NK-92 treated with Interleukin-12 subunit alpha and Interleukin-12 subunit beta, amount 100 ng/mL, for 24 hours (cell line): ENCODE measurements at places on chromosomes 12 and 14.

- no peak for DNase-seq
These were observed 8.7 kb downstream of the CLIP1 start for GRCh38 chr12:122413516-122414404.

GRCh38 chr14:83867566-83868225, 1662.2 kb upstream of the FLRT2 start:
- no peak for DNase-seq

DNA sequence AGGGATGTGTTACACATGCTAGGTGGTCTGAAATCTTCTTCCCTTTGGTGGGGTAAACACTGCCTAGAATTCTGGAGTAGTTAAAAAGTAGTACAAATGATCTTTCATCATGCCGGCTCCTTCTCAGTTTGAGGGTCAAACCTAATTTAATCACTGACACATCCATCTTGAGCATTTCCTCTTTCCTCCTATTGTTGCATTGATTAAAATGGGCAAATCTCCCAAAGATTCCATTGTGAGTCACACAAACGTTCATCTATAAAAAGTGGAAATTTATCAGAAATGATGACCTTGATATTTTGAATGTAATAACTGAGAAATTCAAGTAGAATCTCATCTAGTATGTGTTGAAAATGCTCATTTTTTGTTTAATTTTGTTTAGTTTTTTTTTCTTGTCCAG, 996.0 kb downstream of the NRXN3 start:
- no peak for DNase-seq

DNA sequence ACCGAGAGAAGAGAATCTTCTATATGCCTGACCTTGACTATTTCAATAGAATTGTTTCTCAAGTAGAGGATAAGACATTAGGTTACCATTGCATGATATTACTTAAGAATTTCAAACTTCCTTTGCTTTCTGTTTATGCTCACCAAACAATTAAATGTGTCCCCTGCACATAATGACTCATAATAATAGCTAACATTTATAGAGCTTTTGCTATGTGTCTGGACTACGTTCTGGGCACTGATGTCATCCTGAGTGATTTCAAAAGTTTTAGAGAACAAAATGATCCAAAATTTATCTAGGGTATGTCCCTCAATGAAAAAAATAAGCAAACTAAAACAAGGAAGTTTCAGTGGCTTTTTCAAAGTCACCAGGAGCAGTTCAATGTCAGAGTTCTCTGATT, 38.8 kb downstream of the SLC15A5 start:
- no peak for DNase-seq

DNA sequence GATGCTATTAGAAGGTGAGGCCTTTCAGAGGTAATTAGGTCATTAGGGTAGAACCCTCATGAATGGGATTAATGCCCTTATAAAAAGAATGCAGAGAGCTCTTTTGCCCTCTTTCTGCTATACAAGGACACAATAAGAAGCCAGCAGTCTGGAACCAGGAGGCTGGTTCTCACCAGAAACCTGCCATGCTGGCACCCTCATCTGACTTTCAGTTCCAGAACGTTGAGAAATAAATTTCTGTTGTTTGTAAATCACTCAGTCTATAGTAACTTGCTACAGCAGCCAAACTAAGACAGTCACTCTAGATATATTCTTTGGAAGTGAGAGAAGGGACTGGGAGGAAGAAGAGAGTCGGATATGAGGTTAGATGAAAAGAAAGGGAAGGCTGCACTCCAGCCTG, 125.0 kb upstream of the MYF6 start:
- DNase-seq, result no peak

DNA sequence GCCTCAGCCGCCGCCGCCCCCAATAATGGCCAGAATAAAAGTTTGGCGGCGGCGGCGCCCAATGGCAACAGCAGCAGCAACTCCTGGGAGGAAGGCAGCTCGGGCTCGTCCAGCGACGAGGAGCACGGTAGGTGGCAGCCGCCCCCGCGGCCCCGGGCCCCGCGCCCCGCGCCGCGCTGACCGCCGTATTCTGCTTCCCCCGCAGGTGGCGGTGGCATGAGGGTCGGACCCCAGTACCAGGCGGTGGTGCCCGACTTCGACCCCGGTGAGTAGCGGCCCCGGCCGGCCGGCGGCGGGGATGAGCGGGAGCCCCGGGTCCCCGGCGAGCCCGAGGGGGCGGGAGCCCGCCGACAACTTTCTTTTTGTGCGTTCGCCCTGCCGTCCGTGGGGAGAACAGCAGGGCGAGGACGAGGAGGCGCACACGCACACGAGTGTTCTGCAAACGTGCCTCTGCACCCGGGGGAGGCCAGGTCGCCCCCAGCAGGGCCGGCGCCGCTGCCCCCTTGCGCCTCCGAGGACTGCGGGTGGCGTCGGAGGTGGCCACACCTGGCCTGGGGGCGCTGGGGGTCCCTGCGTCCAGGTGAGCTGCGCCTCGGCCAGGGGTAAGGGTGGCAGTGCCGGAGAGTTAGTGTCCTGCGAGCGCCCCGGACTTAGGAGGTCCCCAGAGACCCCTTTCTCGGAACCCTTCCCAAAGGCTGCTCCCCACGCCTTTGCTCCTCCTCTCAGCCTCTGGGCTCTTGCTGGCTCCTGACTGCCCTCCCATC, 794 bp downstream of the RCOR1 start:
- peak; percentile 30 for DNase-seq

DNA sequence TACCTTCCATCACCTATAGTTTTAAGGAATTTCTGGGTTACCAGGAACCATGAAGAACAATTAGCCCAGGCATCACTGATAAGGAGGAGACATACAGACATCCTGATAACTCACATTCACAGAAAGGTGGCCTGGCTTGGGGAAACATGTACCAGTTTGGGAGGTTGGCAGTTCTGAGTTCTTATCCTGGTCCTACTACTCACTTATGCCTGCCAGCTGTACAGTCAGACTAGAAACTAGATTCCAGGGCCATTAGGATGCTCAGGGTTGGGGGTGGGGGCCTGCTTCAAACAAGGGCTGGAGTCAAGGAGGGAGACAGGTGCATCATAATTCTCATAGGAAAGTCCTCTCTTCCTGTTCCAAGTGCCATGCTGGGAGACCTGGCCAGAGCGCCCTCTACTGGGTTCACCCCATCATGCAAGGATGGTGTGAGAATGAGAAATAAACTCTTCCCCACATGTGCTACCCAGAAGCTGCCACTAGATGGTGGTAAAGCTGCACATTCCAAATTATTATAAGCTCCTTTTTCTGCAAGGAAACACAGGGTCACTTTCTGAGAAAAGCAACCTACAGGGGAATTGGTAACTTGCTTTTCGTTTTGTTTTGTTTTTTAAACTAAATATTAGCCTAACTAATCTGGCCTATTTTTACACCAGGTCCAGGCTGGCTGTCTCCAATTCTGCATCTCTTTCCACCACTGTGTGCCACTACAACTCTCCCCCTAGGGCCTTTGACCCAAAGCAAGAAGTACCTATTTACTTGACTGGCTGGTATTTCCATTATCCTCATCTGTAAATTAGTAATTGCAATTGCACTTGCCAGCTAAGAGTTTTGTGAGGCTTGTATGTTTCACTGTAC, 14.5 kb downstream of the OAS2 start:
- peak; percentile 31 for DNase-seq

DNA sequence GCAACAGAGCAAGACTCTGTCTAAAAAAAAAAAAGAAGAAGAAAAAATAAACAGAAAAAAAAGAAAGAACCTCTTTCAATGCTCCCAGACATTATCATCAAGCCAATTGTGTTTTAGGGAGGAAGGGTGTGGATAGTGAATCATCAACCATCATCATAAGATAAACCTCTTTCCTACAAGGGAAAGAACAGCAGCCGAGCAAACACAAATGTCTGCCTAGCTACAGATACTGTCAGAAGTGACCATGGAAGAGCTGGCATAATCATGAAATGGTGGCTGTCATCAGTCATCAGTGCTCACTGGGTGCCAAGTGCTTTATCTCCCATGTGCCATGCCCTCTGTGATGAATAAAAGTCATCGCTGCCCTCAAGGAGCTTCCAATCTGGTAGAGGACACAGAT, 46.6 kb downstream of the SLC17A8 start:
- no peak for DNase-seq

- DNase-seq, result no peak
These were observed 53.9 kb downstream of the ATF7 start for GRCh38 chr12:53572134-53572758.

DNA sequence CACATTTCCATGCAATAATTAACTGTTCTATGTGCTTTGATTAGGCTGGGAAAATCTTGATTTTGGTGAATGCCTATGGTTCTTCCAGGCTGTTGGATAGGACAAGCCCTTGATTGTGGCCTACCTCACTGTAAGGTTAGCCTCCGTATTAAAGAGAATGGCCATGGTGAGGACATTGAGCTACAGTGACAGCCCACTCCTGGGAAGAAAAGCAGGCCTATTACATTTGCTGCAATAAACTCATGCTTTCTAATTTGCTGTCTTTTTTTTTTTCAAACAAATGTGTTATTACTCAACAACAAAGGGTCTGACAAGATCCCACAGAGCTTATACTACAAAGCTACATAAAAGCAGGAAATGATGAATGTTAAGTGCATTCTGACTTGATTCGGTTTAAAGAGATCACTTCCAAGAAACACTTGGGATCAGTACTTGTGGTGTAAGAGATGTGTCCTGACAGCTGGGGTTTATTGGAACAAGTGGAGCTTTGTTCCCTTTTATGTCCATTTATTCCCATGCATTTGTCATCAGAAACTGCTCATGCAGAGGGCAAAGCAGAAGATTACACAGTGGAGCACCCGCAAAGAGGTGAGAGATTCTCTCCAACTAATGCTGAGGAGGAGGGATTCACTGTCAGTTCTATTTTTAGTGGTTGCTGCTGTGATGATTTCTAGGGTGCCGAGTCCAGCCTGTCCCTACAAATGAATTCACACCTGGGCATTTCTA, 29.1 kb upstream of the KCNK10 start:
- no peak for DNase-seq

DNA sequence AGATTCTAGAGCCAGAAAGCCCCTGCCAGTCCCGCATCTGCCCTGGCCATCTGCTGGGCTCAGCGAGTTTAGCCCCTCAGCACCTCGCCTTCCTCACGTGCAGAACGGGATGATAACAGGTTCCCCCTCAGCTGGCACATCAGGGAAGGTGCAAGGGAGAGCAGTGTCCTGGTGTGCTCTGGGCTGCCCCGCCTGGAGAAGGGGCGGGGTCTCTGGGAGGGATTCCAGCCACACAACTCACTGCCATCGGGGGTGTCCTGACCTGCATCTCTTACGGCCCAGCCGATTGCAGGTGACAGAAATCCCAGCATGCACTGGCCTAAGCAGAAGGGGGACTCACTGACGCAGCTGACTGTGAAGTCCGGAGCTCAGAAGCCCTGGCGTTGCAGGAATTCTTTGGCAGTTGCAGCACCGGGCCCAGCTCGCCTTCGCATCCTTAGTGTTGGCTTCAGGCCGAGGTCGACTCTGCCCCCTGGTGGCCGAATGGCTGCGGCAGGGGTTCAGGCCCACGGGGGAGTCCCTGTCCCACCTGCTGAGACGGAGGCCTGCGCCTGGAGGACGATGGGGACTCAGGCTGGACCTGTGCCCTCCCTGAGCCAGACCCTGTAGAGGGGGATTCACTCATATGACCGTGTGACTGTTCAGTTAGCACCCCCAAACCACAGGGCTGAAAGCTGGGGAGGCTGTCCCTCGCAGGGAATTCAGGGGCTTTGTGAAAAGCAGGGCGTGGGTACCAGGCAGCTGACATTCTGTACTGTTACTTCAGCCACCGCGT, 178.6 kb downstream of the ADGRD1 start:
- peak; percentile 18 for DNase-seq

DNA sequence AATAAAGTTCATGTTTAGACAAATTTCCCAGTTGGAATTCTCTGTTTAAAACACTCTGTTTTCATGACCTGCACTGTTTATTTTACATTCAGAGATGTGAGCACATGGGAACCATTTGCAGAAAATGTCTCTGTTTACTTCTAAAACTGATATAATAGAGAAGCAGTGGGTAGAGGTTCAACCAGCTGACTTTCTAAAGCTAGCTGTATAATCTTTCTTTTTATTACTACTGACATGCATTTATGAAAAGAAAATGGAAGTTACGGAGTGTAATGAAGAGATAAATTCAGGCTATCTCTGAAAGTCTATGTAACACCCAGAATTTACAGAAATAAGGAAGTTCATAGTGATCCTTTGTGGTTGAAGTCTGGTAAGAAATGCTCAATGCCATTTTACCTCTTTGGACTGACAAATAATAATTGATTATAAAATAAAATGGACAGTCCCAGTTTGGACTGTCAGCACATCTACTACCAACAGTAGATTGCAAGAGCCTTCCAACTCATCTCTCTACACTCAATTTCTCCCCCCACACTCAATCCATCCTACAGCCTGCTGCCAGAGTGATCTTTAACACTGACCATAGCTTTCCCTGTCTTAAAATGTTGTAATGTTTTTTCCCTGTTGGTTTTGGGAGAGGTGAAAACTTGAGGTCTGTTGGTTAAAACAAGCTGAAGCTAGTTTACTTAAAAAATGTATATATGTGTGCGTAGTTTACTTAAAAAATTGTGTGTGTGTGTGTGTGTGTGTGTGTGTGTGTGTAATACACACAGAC, 137.4 kb downstream of the AEBP2 start:
- DNase-seq, result no peak

GRCh38 chr12:131105351-131105735, 151.6 kb downstream of the ADGRD1 start:
- DNase-seq, result no peak

DNA sequence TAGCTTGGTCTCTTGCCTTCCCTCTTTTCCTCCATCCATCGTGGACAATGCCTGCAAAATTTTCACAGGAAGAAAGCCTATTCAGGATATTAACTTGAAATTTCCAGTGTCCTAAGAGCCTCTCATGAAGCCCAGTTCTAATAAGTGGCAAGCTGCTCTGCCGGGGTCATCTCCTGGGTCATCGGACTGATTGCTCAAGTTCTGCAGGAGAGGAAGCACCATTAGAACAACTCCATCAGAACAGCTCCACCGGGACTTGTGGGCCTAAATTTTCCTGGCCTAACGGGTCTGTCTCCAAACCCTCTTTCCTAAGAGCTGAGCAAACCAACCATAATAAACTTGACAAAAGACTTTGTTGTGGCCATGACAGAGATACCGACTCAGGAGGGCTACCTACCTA, 13.9 kb downstream of the ERG28 start:
- DNase-seq, result no peak

GRCh38 chr14:103480595-103480994, 42.0 kb downstream of the CKB start:
- no peak for DNase-seq

GRCh38 chr12:27652174-27652763, 44.0 kb upstream of the REP15 start:
- peak; percentile 6 for DNase-seq

- no peak for DNase-seq
These were observed 80.9 kb downstream of the ABCD2 start for GRCh38 chr12:39538679-39539104.

DNA sequence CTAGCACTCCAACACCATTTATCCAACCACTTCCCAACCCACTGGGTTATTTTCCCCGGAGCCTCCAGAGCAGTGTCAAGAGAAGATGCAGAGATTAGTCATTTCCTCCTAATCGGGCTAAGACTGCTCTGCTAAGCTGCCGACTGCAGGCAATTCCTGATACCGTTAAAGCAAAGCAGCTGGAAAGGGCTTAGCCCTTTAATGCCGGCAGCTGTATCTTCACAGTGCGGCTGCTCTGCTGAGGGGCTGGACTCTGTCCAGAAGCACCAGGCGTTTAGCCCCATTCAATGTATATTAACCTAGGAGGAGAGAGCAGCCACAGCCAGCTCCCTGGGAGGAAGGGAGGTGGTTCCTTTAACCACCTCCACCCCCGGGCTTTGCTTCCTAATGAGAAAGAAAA, 11.1 kb downstream of the AQP6 start:
- no peak for DNase-seq

- DNase-seq, result no peak
These were observed 28.1 kb downstream of the CBX5 start for GRCh38 chr12:54251667-54252284.
